ENCODE measurements at places on chromosomes 4 and X.

DNA sequence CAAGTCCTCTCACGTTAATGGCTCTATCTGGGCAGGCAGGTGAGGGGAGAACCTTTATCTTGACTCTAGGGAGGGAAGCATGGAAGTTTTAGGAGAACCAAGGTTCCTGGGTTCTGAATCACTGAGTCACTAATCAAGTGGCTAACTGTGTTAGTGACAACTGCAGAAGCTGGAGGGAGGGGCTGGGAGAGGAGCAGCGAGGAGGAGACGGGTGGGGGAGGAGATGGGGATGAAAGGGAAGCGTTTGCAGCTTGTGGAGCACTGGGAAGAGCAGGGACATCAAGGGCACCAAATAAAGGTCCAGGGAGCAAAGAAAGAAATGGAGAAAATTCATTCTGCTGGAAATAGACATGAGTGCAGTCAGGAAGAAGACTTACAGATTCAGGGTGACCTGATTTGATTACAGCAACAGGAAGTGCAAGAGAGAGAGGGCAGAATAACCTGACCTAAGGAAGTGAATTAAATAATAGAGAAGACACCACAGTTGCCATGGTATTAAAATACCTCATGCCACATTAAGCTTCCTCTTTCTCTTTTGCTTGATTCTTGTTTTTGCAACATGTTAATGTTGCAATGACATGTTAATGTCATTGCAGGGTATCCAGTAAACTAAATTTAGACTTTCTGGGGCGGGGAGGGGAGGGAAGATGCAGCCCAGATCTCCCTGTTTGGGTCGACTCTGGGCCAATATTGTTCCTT lies 4.5 kb upstream of the SETD7 start:
- no peak for DNase-seq

- no peak for DNase-seq
Measured at GRCh38 chr4:8053688-8054449, 104.7 kb downstream of the ABLIM2 start.

GRCh38 chr4:94519925-94520789 lies 68.4 kb downstream of the PDLIM5 start:
- no peak for DNase-seq

GRCh38 chr4:151043803-151044515 lies 28.9 kb upstream of the LRBA start:
- no peak for DNase-seq

GRCh38 chrX:24372021-24372763 lies 11.8 kb downstream of the SUPT20HL1 start:
- no peak for DNase-seq
